Urinary bladder (tissue), 4 donors: ENCODE measurements at places on chromosomes 5 and 9. TPM values are rescaled to one million over a fixed set of nuclear protein-coding genes. Genes with fewer than 3 reads are reported as not detected.

DNA sequence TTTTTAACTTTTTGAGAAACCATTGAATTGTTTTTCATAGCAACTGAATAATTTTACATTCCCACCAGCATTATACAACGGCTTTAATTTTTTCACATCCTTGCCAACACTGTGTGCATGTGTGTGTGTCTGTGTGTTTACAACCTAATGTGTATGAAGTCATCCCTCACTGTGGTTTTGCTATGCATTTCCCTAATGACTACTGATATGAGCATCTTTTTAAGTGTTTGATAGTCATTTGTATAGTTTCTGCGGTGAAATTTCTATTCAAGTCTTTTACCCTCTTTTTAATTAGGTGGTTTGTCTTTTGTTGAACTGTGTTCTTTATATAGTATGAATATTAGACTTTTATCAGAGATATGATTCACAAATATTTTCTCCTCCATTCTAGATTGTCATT is 263.1 kb upstream of the COX7C start:
- no peak for DNase-seq

GRCh38 chr5:102600964-102601363 is 102.2 kb upstream of the SLCO6A1 start:
- DNase-seq, result no peak

GRCh38 chr9:110099236-110100095 is 108.5 kb downstream of the C9orf152 start:
- DNase-seq, result no peak

DNA sequence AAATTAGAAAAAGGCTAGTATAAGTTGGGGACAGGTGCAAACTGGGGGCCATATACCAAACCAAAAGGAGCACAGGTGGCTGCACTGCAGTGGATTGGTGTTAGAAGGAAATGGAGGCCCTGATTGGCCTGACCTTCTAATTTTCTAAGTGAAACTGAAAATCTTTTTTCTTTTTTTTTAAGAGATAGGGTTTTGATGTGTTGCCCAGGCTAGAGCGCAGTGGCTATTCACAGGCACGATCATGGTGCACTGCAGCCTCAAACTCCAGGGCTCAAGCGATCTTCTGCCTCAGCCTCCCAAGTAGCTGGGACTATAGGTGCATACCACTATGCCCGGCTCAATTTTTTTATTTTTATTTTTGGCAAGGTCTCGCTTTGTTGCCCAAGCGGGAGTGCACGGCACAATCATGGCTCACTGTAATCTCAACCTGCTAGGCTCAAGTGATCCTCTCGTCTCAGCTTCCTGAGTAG is 9.8 kb upstream of the CCDC69 start:
- DNase-seq, result no peak

DNA sequence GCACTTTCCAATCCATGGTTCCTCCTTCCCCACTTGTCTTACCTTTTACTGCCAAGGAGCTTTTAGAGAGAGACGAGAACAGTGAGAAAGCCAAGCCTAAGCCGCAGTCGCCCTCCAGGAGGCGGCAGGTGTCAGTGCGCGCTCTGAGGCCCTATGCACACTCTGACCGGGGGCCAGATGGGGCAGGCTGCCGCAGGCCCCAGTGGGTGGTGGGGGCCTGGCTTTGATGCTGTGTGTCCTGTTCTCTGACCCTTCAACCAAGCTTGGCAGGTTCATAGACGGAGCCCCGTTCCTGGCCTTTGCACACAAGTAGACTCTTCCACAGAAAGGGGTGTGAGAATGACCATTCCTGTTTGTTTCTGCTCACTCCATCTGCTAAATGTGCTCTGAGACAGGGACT is 77.3 kb downstream of the WNK2 start:
- no peak for DNase-seq

DNA sequence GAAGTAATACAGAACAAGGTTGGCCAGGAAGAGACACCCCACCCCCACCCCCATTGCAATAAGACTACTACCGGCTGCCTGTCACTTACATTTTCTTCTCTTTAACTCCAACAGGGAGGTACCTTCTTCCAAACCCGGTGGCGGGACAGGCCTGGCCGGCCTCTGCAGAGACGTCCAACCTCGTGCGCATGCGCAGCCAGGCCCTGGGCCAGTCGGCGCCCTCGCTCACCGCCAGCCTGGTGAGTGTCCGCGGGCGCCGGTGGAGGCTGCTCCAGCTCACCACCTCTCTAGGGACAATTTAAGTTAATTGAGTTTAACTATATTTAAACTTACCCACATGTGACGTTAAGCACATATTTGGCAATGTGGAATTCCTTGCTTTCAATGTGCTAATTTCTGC is 192.4 kb downstream of the MAST4 start:
- no peak for DNase-seq

- DNase-seq, result no peak
Observed at GRCh38 chr5:147560718-147561331, 51.0 kb upstream of the DPYSL3 start.

DNA sequence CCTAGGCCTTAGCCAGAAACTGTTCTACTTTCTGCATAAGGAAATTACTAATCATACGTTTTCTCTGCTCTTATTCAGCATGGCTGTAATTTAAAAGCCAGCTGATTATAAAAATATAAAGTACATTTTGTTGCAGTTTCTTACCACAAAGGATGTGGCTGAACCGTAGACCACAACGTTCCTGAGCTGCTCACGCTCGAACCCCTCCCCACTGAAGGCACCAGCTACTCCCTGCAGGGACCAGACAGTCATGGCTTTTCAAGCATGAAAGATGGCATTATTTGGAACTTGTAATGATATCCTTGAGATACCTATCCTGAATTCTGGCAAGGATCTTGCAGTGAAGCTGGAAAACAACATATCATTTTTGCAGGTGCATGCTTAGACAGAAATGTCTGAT is 91.8 kb upstream of the DMRT1 start:
- DNase-seq, result no peak

DNA sequence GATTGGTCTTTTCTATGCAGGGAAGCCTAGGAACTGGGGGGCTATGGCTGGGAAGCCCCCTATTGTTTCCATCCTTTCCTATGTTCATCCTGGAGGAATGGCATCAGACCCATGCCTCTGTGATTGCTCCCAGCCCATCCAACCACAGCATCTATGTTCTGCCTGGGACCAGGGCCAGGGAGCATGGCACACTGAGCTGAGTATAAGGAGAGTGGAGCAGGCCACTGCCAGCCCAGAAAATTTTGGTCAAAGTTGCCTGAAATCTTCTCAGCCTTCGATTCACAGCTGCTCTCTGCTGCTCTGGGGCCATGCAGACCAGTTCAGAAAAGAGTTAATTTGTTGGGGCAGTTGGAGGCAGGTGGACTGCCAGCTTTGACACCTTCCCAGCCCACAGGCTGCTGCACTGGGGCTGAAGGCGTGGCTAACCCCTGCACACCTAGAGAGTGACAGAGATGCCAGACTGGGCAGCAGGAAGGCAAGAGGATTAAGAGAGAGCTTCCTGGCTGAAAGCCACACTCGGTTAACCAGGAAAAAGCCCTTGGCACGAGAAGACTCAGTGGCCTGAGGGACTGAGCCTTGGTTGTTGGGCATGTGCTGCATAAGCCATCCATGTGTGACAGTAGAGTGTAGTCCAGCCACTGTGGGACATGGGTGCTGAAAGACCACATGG is 12.1 kb downstream of the TGFBI start:
- no peak for DNase-seq

DNA sequence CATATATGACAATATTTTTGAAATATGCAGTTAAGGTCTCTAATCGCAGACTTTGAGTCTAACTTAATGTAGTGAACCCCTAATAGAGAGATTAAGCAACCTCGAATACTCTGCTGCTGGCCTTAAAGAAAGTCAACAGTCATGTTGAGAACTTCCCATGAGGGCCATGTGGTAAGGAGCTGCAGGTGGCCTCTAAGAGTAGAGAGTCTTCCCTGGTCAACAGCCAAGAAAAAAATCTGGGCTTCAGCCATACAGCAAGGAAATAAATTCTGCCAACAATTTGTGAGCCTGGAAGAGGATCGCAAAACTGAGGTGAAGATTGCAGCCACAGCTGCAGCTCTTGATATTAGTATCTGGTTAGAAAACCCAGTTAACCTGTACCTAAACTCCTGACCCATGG is 935.2 kb upstream of the TYRP1 start:
- DNase-seq, result no peak

DNA sequence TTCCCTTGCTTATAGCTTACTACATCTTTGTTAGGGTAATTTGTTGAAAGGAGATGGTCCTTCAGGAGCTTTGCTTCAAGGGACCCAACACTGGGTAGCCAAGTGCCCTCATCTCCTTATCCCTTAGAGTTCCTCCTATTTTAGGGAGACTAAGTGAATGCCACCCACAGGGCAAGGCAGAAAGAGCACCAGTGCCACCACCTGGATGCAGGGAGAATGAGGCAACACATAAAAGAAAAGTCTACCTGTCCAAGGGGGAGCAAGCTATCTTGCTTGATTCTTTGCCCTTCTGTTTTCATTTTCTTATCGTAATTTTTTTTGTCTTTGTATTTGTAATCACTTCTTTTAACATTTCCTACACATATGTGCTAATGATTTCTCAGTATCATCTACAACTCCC is 205.5 kb downstream of the NPR3 start:
- no peak for DNase-seq

- DNase-seq, result no peak
Observed at GRCh38 chr5:20611620-20612019, 623.6 kb upstream of the CDH18 start.

DNA sequence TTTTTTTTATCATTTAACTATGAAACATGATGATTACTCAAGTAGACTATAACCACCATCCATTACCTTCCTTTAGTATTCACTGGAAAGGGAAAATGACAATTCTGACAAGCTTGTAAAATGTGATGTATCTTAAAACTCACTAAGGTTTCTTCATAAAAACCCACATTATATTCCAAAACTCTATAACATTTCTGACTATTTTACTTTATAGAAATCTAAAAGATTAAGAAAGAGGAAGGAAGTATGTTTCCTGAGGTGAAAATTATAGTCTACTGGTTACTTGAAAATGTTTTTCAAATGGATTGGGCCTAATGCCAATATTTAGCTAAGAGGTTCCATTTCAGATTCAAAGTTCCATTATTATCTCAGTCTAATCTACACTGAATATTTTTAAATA is 1982.2 kb upstream of the C9orf72 start:
- no peak for DNase-seq

- DNase-seq, result no peak
Observed at GRCh38 chr5:74266836-74267235, 373.7 kb downstream of the ENC1 start.

GRCh38 chr5:125607018-125607417 is 816.2 kb upstream of the GRAMD2B start:
- DNase-seq, result no peak

DNA sequence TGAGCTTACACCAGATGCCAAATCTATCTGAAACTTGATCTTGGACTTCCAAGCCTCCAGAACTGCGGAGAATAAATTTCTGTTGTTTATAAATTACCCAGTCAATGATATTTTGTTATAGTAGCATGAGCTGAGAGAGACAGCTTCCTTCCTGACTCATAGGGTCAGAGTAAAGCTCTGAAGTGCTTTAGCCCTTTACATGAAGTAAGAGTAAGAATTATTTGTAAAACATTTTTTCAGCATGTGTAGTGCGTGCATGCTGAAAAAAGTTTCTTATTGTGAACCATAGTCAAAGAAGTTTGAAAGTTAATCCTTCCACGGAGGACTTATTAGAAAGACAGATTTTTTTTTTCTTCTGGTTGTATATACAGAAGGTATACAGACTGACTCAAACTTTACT is 172.4 kb downstream of the DMRT2 start:
- DNase-seq, result no peak

DNA sequence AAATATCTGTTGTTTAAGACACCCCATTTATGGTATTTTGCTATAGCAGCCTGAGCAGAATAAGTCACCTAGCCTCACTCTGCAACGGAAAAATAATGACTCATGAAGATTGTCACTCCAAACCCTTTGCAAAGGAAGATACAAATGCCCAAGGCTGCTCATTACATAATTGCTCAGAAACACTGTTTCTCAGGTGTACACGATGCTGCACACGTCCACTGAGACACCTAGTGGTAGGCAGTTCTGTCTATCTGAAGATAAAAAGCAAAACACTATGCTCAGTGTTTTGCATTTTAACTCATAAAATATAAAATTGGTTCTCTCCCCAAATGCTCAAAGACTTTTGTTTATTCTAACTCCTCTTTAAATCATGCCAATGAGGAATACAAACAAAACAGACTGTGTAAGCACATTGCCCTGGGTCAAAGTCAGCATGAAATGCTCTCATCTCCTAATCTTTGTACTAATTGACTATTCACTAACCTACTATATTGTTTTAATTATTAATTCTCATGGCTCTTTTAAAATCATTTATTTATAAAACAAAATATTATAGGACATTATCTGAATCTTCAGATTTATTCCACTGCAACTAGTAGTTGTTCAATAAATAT is 7.7 kb upstream of the TSLP start:
- no peak for DNase-seq

DNA sequence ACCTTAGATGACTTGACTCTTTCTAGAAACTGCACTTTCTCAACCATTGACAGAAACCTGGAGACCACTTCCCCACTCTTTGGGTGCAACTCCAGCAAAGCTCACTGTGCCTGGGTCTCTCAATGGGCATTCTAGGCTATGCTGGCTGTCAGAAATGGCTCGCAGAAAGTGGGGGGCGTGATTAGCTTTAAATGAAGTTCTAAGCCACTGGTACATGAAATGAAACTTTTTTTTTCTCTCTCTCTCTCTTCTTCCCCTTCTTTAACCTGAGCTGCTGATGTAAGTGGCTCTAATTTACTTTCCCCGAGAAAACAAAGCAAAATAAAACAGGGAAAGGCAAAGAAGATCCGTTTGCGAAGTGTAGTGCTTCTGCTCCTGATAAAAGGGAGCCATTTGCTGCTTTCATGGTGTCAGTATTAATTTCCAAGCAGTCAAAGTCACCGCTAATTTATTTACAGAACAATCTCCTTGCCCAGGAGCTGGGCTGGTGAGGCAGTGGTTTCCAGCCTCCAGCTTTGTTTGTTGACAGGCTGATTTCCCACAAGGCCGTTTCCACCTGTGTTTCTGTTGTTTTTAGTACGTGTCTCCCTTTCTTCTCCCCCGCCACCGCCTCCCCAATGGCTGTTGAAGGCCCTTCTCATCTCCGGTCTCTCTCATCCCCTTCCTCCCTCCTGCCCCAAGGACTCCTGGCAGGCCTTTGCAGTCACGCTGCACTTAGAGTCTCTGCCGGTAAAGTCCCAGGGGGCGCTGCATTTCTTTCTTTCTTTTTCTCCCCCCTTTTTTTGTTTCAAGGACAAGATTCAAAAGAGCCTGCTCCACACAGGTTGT is 422.9 kb downstream of the EBF1 start:
- no peak for DNase-seq

Gene GARIN3
- total RNA-seq, result not detected

Gene C9orf43
- 0.74 TPM for total RNA-seq

Gene NPM1
- 1,536 TPM for total RNA-seq

Gene FRMD3
- total RNA-seq, result 10.8 TPM

Gene CDO1
- 21.1 TPM for total RNA-seq

Gene COL5A1
- total RNA-seq, result 622 TPM

Gene PDZD2
- 8.1 TPM for total RNA-seq

Gene IL17B
- total RNA-seq, result 8.9 TPM
